MCF 10A (cell line): ENCODE measurements at places on chromosomes 7 and 10.

DNA sequence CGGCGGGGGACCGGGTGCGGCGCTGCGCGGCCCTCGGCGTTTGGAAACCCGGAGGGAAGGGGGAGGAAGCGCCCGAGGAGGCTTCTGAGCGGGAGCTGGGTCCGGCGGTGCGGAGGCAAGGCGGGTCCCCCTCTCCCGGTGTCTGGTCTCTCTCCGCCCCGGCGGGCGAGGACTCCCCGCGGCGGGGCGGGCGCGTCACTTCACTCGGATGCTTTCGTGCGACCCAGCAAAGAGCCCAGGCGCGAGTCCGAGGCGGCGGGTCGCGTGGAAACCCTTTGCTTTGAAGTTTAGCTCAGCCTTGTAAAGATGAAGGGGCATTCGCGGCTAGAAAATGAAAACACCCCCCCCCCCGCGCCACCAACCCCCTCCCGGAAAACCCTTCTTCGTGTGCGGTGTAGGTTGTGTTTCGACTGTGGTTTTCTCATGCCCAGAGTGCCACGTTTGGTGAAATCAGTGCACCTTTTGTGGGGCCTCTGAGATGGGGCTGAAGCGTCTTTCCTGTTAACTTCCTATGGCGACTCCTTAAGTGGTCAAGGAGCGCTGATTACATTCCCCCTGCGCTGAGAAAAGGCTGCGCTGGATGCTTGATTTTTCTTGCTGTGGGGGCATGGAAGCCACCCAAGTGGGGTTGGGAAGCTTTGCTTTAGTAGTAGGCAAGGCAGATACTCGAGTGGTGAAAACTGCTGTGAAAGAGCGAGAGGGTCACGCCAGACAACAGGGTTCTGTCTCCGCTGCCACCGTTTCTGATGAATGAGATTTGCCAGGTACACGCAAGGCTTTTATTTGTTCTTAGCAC, 876 bp downstream of the GNAI1 start:
- no peaks in the 10 kb centered on the region for H3K27me3 ChIP-seq
- H3K36me3 ChIP-seq = peaks cover 11% of the 10 kb centered on the region
- peak overlapping the region; percentile 95 for H3K27ac ChIP-seq
- DNase-seq = peak; percentile 40
- H3K4me1 ChIP-seq = peaks cover 37% of the 10 kb centered on the region

- no peaks in the 10 kb centered on the region for H3K36me3 ChIP-seq
- no peak overlapping the region for H3K27ac ChIP-seq
- no peak overlapping the region for H3K4me3 ChIP-seq
- no peaks in the 10 kb centered on the region for H3K27me3 ChIP-seq
- H3K4me1 ChIP-seq = peaks cover 12% of the 10 kb centered on the region
- DNase-seq = no peak
Observed at GRCh38 chr7:158576050-158576762, 11.4 kb downstream of the PTPRN2 start.

DNA sequence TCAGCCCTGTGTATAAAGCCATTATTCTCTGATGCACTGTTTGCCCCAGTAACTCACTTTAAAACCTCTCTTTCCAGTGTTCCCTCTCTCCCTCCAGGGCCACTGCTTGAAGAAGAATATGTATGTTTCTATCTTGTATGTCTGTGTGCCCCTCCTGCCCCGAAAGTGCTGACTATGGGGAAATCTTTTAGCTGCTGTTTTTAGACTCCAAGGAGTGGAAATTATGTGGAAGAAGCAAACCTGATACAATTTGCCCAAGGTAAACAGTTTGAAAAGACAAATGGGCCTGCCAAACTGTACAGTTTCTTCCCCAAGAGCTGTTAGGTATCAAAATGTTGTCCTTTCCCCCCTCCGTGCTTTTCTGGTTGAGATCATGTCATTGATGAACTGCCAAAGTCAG, 3.4 kb downstream of the ADRA2A start:
- DNase-seq = no peak
- H3K27ac ChIP-seq = no peak overlapping the region
- H3K4me3 ChIP-seq = no peak overlapping the region
- H3K36me3 ChIP-seq = no peaks in the 10 kb centered on the region

- H3K4me1 ChIP-seq = peaks cover 23% of the 10 kb centered on the region
- H3K36me3 ChIP-seq = no peaks in the 10 kb centered on the region
- no peak overlapping the region for H3K4me3 ChIP-seq
- H3K27ac ChIP-seq = no peak overlapping the region
Observed at GRCh38 chr7:33845991-33846509, 59.3 kb upstream of the BMPER start.

DNA sequence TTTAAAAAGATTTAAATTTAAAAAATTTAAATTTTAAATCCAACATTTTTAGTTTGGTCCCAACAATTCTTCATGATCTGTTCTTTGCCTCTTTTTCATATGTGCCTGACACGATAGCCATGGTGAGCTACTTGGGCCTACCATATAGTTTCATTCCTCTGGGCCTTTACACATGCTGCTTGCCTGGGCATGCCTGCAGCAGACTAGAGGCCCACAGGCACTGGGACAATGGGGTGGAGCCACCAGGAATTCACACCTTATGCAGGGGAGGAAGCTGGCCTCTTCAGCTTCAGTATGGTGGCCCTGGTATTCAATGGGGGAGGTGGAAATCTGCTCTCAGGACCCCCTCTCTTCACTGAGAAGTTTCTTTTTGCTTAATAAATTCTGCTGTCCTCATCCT, 37.8 kb upstream of the ZNF365 start:
- peaks cover 20% of the 10 kb centered on the region for H3K4me1 ChIP-seq
- H3K27ac ChIP-seq = peak overlapping the region; percentile 75
- H3K4me3 ChIP-seq = no peak overlapping the region
- no peaks in the 10 kb centered on the region for H3K36me3 ChIP-seq

DNA sequence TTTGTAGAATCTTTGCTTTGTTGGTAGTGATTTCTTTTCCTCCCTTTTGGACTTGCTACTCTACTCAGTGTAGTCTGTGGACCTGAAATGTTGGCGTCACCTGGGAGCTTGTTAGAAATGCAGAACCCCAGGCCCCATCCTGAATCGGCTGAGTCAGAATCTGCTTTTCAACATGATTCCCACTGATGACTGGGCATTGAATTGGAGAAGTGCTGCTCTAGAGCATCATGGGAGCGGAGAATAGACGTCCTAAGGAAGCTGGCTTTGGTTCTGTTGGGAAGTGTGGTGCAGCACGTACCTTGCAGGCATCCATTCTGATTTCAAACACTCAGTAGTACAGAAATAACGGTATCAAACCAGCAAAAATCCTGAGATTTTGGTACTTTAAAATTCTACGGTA, 54.7 kb downstream of the RBM33 start:
- no peaks in the 10 kb centered on the region for H3K27me3 ChIP-seq
- peaks cover 47% of the 10 kb centered on the region for H3K36me3 ChIP-seq
- no peak for DNase-seq

DNA sequence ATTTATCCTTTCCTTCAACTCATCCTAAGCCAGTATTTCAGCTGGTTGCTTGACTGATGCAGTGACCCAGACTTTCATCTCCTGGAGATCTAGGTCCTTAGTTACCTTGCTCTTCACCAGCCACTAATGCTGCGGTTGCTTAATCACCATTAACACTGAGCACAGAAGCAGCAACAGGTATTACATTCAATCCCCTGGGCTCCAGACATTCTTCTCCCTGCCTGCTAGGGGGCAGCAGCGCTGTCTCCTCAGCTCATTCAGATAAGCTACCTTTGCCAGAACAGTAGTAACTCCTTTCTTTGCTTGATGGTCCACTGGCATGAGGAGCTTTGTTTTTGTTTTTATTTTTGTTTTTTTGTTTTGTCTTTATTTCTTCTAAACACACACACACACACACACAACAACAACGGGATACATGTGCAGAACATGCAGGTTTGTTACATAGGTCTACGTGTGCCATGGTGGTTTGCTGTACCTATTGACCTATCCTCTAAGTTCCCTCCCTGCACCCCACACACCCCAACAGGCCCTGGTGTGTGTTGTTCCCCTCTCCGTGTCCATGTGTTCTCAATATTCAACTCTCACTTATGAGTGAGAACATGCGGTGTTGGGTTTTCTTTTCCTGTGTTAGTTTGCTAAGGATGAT, 1043.2 kb upstream of the C7orf33 start:
- no peak overlapping the region for H3K4me3 ChIP-seq
- no peaks in the 10 kb centered on the region for H3K36me3 ChIP-seq
- peaks cover 5% of the 10 kb centered on the region for H3K27me3 ChIP-seq
- no peaks in the 10 kb centered on the region for H3K4me1 ChIP-seq
- no peak overlapping the region for H3K27ac ChIP-seq

DNA sequence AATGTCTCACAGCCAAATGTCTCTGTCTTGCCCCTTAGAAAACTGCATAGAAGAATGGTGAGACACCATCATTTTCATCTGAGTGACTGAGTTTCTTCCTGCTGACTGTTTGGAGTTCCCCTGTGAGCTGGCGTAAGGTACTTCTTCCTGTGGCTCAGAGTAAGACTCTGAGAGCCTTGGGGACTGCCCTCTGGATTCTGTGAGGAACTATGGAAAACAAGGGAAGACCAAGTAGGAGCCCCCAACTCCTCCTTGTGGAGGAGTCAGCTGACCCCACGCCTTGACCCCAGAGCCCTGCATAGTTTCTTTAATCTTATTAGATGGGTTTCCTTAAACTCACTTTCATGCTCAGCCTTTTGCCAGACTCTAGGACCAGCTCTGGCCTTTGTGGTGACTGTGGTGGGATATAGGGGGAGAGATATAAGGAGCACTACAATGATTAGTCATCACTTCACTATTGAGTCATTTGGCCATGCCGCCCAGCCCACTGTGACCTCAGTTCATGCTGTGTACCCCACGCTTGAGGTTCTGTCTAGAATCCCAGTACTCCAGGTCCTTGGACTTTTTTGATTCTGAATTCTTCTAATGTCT, 51.8 kb upstream of the FAM133B start:
- no peaks in the 10 kb centered on the region for H3K27me3 ChIP-seq
- DNase-seq = no peak
- peak overlapping the region; percentile 86 for H3K27ac ChIP-seq
- H3K36me3 ChIP-seq = peaks cover 20% of the 10 kb centered on the region
- no peak overlapping the region for H3K4me3 ChIP-seq

DNA sequence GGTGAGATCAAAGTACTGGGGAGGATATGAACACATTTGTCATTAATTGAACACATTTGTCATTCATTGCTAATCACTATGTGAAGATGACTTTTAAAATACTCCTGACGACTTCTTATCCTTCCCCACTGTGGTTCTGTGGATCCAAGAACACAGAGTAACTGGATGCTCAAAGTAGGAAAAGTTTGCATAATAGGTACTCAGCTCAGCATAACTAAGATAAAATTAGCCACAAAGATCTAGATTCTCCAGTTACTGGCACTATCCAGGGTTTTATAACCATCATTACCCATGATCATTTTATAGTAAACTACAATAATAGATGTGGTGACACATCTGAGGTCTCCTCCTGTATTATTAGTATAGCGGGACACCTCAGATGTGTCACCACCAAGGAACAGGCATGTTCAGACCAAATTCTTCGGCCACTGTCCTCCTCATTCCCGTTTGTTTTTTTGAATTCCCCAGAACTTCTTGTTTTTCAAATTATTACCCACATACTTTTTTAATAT, 163.6 kb upstream of the LRRTM3 start:
- H3K4me1 ChIP-seq = no peaks in the 10 kb centered on the region
- H3K27me3 ChIP-seq = no peaks in the 10 kb centered on the region
- DNase-seq = no peak
- H3K36me3 ChIP-seq = no peaks in the 10 kb centered on the region

GRCh38 chr10:121736315-121737130, 138.3 kb upstream of the FGFR2 start:
- no peak overlapping the region for H3K4me3 ChIP-seq
- no peak for DNase-seq
- H3K4me1 ChIP-seq = no peaks in the 10 kb centered on the region
- H3K27me3 ChIP-seq = no peaks in the 10 kb centered on the region
- no peak overlapping the region for H3K27ac ChIP-seq

GRCh38 chr7:85004402-85004801, 182.5 kb downstream of the SEMA3D start:
- no peaks in the 10 kb centered on the region for H3K36me3 ChIP-seq
- no peaks in the 10 kb centered on the region for H3K4me1 ChIP-seq
- no peaks in the 10 kb centered on the region for H3K27me3 ChIP-seq
- H3K27ac ChIP-seq = no peak overlapping the region
- no peak for DNase-seq

- no peak for DNase-seq
- no peaks in the 10 kb centered on the region for H3K36me3 ChIP-seq
- no peak overlapping the region for H3K4me3 ChIP-seq
- no peaks in the 10 kb centered on the region for H3K27me3 ChIP-seq
- H3K27ac ChIP-seq = no peak overlapping the region
- H3K4me1 ChIP-seq = peaks cover 5% of the 10 kb centered on the region
Observed at GRCh38 chr10:20088061-20088701, 271.9 kb downstream of the PLXDC2 start.

GRCh38 chr10:74960670-74961069, 134.3 kb downstream of the KAT6B start:
- H3K27ac ChIP-seq = no peak overlapping the region
- peaks cover 5% of the 10 kb centered on the region for H3K4me1 ChIP-seq
- H3K36me3 ChIP-seq = no peaks in the 10 kb centered on the region

DNA sequence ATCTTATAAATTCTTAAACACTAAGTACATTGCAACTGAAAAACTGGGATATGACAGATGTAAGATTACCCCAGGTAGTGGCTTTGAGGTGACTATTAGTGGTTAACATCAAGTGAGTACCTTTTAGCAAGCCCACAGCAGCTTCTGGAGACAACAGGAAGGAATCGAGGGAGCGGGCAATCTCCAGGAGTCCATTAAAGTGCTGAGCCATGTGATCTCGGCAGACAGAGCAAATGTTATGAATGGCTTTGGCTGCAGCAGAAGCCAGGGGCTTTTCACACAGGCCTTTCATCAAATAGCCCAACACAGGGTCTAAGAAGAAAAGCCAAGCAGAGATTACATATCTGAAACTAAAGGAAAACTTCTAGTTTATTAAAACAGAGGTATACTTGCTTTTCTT, 48.9 kb downstream of the IRF5 start:
- H3K4me3 ChIP-seq = no peak overlapping the region
- H3K36me3 ChIP-seq = peaks cover 79% of the 10 kb centered on the region
- no peaks in the 10 kb centered on the region for H3K27me3 ChIP-seq
- no peaks in the 10 kb centered on the region for H3K4me1 ChIP-seq

GRCh38 chr10:84908491-84908890, 580.1 kb downstream of the CCSER2 start:
- DNase-seq = peak; percentile 71
- no peaks in the 10 kb centered on the region for H3K27me3 ChIP-seq
- no peak overlapping the region for H3K4me3 ChIP-seq

DNA sequence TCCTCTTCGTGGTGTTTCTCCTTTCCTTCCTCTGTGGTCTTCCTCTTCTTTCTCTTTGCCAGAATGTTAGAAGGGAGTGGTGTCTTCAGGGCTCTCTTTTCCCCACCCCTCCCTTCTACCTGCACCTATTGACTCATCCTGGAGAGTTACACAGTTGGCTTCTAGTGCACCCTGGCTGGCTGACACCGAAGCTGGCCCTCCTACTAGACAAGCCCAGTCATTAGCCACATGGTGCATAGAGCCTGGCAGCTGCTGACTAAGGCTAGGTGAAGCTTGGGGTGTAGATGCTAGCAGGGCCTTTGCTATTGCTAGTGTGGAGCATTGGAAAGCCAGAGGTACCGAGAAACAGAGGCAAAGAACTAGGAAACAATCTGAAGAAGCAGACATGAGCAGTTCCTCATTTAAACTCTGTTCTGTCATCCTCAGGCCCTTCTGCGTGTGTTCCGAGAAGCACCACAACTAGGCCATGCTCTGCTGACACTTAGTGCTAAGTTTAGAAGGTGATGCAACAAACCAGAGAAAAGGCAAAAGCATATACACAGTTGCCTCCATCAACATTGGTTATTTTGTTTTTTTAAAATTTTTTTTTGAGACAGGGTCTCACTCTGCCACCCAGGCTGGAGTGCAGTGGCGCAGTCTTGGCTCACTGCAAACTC, 213.9 kb downstream of the BAMBI start:
- peak overlapping the region; percentile 10 for H3K27ac ChIP-seq
- no peak overlapping the region for H3K4me3 ChIP-seq
- H3K36me3 ChIP-seq = no peaks in the 10 kb centered on the region
- no peaks in the 10 kb centered on the region for H3K27me3 ChIP-seq
- peak; percentile 83 for DNase-seq
- peaks cover 17% of the 10 kb centered on the region for H3K4me1 ChIP-seq
